ENCODE measurements at places on chromosomes 11 and 22. TPM values are rescaled to one million over a fixed set of nuclear protein-coding genes. Genes with fewer than 3 reads are reported as not detected.

DNA sequence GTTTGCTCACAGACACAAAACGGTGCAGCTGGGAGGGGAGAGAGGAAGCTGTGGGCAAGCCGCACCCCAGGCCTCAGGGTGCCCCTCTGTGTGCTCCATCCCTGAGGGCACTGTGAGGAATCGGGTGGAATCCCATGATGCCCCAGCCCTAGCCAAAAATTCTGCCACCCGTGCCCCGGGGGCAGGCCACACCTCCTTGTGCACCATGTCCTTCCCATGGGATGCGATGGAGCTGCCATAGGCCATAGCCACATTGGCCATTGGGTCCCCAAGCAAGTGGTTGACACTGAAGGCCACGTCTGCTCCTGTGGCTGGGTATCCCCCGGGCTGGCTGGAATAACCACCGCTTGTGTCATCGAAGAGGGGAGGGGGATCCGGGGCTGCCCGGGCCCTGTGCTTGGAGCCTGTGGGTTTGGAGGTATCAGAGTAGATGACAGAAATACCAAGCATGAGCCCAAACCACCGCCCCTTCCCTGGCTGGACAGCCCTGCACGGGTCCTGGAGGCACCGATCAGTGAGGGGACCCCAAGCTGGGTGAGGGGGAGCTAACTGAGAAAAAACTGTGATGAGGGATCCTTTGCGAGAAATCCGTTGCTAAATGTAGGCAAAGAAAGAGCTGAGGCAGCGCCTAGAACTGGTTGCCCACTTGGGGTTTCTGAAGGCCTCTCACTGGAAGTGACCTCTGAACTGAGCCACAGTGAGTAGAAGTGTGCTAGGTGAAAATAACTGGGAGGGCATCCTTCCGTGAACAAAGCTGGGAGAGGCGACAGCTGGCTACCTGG is 863 bp downstream of the YIF1A start:
- no peak for DNase-seq

The MMP13 gene
- total RNA-seq, result 0.21 TPM

The TESMIN gene
- 0.55 TPM for total RNA-seq

- DNase-seq, result no peak
Measured at GRCh38 chr22:35619336-35620094, 2.4 kb upstream of the MB start.

The LAYN gene
- total RNA-seq, result 12.8 TPM

The USH1C gene
- total RNA-seq, result not detected

The CCDC73 gene
- not detected for total RNA-seq

- DNase-seq, result no peak
Measured at GRCh38 chr11:66003291-66003690, 988 bp downstream of the BANF1 start.

- no peak for DNase-seq
Measured at GRCh38 chr22:28771195-28771791, 1.2 kb upstream of the CCDC117 start.

DNA sequence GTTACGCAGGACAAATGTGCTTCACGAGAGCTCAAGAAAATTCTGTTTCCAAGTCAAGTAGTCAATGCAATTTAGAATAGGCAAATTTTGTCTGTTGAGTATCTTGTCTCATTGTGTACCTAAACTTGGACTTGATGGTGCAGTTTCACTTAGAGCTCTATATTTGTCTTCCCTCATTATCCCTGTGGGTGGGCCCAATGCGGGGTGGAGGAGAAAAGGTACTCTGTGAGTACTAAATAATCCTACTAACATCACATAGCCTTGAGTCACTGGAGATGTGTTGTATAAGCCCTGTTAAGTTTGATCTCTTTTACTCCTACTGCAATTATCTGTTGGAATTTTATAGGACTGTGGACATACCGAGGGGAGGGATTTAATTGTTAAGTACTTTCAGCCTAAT is 331.2 kb downstream of the METTL15 start:
- DNase-seq, result no peak
